ENCODE measurements at places on chromosomes 12 and 14. TPM values are rescaled to one million over a fixed set of nuclear protein-coding genes. Genes with fewer than 3 reads are reported as not detected.

GRCh38 chr14:63701606-63702299 is 26.1 kb downstream of the SGPP1 start:
- DNase-seq, result no peak

NUDT4 gene
- total RNA-seq, result 27.2 TPM

GRCh38 chr14:97581016-97581415 is 783.8 kb downstream of the VRK1 start:
- DNase-seq, result no peak

DNA sequence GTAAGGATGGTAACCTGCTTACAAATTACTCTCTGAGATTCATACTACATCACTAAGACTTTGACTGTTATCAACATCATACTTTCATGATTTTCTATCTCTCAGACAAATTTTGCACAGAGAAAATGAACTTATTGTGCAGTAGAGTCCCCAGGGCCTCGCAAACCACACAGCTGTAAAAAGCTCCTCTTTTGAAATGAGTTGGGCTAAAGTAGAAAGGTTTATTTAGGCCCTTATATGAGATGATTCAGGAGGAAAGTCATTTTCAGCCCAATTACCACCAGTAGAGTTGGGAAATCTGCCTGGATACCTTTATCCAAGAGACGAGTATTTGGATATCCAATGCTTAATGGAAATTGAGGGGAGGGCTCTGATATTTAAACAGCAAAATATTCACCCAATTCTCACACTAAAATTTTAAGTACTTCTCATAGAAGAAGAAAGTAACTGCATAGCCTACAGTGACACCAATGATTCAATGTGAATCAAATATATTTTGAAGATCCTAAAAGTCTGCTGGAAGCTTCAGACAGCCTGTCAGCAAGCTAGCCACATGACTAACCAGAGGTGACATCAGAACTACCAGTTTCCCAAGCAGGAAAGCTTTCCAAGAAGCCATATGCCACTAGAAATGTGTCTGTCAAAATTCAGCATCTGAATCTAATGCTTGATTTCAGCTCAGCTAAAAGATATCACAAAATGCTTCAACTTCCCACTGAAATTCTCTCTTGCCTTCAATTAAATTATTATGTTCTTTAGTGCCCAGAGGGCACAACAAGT is 190.1 kb upstream of the SYT1 start:
- no peak for DNase-seq

GRCh38 chr14:52531481-52531880 is 20.8 kb downstream of the TXNDC16 start:
- DNase-seq, result no peak

OR4Q3 gene
- total RNA-seq, result under 0.01 TPM

- DNase-seq, result no peak
Measured at GRCh38 chr12:110126557-110126956, 2.4 kb downstream of the IFT81 start.

DNA sequence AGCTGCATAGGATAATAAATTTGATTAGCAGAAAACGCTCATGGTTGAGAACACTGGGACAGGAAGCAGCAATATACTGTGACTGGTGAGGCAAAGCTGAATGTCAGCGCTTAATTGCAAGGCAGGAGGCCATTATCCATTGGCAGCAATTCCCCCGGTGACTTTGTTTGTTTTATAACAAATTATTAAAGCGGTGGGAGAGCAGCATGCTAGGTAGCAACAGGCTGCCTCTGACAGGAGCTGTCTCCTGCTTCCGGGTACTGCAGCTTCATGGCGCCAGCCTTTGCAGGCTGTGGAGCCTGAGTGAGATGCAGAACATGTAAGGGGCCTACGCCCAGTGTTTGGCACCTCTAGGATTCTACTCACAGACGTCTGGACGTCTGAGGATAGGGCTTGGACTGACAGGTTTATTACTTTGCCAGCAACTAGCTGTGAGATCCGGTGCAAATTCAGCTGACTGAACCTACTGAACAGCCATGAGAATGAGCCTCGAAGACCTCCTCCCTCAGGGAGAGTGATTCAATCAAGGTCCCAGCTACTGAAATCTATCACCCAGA is 82.1 kb upstream of the SSTR1 start:
- no peak for DNase-seq

ACOT6 gene
- not detected for total RNA-seq

GRCh38 chr14:100159094-100159864 is at the start of gene DEGS2:
Gene DEGS2, minus strand, starts transcription at chr14:100159645. Its CDS starts 58 bp downstream, at chr14:100159587.
- DNase-seq, result no peak

GRCh38 chr12:27014859-27015729 is 910 bp upstream of the TM7SF3 start:
- no peak for DNase-seq

SYCP3 gene
- 0.27 TPM for total RNA-seq

GRCh38 chr12:110677206-110677911 is 11.6 kb downstream of the HVCN1 start:
- DNase-seq, result peak; percentile 66

DEPDC4 gene
- 0.27 TPM for total RNA-seq
